ENCODE measurements at places on chromosomes 6 and 20. TPM values are rescaled to one million over a fixed set of nuclear protein-coding genes. Genes with fewer than 3 reads are reported as not detected.

- DNase-seq = no peak
Measured at GRCh38 chr20:18224968-18225568, 63.3 kb upstream of the ZNF133 start.

DNA sequence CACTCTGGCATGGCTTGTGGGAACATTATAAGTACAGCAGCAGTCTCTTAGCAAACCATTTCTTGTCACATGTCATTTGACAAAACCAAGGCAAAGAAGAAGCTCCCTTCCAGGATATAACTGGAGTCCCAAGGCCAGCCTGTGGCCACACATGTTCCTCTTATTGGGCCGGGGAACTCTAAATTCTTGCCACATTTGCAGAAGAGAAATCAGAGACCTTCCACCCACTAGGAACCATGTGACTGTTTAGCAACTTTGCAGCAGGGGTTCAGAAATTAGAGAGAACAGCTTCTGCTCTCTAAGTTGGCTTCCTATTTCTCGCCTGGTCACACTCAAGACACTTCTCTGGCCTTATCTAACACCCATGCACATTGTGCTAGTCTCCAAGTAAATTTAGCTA lies 20.4 kb upstream of the MEP1A start:
- peak; percentile 9 for DNase-seq

- DNase-seq = no peak
Measured at GRCh38 chr6:16511040-16511660, 250.1 kb downstream of the ATXN1 start.

GRCh38 chr20:36273414-36274180 lies 32.5 kb upstream of the DLGAP4 start:
- no peak for DNase-seq

DNA sequence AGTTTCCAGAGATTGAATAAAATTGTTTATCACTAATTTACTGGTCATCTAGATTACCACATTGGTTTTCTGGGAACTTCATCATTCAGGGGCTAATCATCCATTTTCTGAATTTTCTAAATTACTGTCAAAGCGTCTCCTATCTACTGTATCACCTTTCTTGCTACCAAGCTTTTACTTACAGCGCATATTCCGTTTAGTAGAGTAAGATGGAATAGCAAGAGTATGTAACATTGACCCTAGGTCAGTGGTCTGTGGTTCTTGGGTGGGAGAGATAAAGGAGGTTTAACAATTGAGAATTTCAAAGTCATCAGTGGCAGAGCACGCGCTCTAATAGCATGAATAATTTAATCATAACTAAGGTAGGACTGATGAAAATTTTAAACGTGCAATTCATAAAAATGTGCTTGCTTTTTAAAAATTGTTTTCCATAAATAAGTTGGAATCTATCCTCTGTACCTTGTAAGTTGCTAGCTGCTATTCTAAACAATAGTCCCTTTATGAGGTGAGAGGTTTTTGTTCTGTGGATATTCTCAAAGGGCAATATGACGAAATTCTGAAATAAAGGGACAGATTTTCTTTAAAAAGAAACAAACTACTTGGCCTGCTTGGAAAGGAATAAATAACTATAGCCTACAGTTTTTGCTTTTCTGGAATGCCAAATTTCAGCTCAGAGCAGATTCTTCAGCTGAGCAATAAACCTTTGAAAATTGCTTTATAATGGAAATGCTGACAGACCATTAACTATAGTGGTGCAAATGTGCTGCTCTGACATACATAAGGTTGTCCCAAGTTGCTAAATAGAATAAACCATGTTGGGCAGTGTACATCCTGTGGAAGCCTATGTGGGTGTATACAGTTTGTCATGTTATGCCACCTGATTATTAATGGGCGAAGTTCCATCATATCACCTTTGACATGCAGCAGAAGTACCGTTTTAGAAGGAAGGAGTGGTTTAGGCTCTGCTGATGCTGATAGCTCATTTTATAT lies 84.1 kb downstream of the ZFAND3 start:
- no peak for DNase-seq

The EYA4 gene
- not detected for total RNA-seq

The TUBB1 gene
- not detected for total RNA-seq

The SLC17A3 gene
- total RNA-seq = not detected

The AIF1 gene
- 107 TPM for total RNA-seq

The MYCT1 gene
- not detected for total RNA-seq

All from GM12878 (cell line).